ENCODE measurements at places on chromosomes 1 and 21.
A peak's percentile ranks its signal among the peaks of the same experiment; 100 is the strongest.

DNA sequence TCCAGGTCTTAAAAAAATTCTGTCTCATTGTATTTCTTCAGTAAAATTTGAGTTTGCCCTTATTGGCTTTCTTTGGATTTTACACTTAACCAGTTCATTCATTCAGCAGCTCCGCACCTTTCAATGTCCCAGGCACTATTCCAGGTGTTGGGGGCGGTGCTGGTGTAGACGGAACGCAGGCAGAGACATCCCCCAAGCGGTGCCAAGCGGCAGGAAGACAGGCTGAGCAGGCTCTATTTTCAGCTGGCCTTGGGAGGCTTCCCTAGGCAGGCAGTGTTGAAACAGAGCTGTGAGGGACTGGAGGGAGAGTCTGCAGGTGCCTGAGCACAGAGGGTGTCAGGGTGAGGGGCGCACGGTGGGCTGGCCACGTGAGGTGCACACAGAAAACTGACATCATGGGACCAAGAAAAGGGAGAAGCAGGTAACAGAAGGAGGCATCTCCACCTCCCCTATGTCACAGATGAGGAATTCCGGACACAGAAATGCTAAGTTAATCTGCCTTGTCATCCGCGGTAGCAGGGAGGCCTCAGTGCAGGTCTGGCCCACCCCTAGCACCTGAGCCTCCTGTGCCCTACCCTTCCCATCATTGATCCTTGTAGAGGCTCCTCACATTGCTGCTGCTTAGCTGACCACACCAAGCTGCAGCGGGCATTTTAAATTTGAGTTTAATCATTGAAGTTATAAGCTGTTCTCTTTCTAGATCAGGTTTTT, 40.8 kb downstream of the SLC37A1 start:
- DNase-seq = no peak

GRCh38 chr21:37071561-37072273, 1.2 kb downstream of the PIGP start:
- peak; percentile 79 for DNase-seq

DNA sequence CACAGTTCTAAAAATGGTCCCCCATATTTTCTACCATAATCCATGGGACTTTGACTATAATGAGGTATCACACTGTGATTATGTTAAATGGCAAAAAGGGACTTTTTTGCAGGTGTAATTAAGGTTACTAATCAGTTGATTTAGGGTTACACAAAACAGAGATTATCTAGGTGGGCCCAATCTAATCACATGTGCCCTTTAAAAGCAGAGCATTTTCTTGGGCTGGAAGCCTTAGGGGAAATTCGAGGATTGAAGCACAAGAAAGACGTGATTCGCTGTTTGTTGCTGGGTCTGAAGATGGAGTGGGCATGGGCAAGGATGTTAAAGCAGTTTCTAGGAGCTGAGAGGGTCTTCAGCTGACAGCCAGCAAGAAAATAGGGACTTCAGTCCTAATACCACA, 13.4 kb downstream of the RAVER2 start:
- DNase-seq = no peak

DNA sequence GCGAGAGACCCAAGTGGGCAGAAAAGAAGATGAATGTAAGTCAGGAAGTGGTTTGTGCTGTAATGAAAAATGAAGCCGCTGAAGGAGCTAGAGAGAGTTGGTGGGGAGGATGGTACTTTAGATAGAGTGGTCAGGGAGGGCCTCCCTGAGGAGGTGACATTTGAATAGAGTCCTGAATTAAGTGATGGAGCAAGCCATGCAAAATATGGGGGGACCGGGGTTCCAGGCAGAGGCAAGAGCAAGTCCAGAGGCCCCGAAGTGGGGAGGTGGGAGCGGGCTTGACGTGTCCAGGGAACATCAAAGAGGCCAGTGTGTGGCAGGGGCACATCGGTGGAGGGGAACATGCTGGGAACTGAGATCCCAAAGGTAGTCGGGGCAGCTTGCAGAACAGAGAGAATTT, 43.1 kb downstream of the OPRD1 start:
- DNase-seq = no peak

DNA sequence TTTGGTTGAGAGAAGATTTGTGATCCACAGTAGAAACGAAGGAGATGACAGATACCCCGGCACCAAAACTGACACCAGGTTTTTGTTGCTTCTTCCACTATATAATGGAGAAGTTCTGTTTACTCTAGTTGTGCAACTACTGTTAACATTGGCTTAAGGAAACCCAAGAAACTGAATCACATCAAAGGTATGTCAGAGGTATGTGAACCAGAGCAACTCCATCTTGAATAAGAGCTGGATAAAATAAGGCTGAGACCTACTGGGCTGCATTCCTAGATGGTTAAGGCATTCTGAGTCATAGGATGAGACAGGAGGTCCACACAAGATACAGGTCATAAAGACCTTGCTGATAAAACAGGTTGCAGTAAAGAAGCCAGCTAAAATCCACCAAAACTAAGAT, 173.7 kb upstream of the CAMK1G start:
- no peak for DNase-seq

- peak; percentile 79 for DNase-seq
Measured at GRCh38 chr1:24502065-24502708, 449 bp upstream of the RCAN3 start.

DNA sequence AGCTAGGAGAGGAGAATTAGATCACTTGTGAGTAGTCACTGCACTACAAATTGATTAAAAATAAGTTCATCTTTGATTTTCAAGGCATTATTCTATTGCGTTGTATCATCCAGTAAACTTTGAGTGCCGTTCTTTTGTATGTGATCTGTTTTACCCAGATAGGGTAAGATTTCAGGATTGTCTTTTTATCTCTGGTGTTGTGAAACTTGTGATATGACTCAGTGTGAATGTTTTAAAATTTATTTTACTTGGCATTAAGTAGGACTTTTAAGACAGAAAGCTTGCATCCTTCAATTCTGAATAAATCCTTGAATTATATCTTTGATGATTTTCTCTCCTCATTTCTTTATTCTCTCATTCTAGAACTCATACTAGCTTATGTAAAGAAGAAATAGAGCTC, 93.3 kb upstream of the ADAMTS5 start:
- DNase-seq = no peak

GRCh38 chr1:119779869-119780356, 11.2 kb upstream of the HMGCS2 start:
- DNase-seq = peak; percentile 53

DNA sequence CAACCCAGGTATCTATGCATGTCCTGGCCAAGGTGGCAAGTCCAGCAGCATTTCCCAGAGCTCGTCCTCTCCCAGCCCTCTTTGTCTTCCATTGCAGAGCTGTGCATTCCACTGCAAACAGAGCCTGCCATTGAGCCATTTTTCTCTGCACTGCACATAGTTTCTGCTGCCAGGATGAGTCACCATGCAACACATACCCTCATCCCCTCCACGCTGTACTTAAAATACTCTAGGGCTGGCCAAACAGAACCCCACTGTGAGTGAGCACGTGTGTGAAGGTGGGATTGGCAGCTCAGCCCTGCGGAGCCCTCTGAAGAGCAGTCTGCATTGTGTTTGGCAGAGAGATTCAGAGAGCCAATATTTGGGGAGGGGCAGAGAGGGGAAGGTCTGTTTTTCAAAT, 3.9 kb upstream of the ATP1B1 start:
- DNase-seq = peak; percentile 73

DNA sequence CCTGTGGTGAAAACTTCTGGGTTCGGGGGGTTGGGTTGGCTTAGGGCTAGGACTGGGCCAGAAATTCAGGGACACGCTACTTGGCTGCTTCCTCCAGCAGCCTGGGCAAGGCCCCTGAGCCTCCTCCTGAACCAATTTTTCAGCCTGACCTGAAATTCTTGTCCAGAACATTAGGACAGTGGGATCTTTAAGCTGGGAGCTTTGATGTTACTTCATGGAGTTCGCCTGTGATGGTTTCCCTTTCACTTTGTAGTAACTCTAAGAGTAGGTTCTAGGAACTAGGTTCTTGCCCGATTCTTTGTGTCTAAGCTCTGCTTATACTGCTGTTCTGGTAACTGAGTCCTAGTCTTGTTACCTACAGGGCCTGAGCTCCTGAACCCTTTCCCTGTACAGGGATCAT, 75.3 kb downstream of the S1PR1 start:
- no peak for DNase-seq

GRCh38 chr1:2212274-2212531, 15.9 kb upstream of the SKI start:
- DNase-seq = no peak

DNA sequence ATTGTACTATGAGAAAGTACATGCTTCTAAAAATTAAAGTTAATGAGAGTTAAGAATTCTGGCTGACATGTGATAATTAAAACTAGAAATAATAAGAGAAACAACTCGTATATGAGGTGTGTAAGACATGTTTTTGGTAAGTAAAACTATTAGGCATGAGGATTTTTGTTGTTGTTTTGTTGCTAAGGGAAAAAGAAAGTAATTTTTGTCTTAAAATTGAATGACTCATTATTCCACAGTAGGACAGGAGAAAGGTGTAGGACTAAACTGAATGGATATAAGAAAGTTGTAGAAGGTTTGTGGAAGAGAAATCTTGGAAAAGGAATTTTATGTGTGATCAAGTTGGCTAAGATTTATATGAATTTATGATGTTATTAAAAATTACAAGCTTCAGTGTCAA, 54.8 kb downstream of the TBX19 start:
- no peak for DNase-seq

- DNase-seq = no peak
Measured at GRCh38 chr21:44612029-44612486, at the start of gene KRTAP10-8. TSS of gene KRTAP10-8 (plus strand) at chr21:44612079. CDS start at chr21:44612101, 22 bp downstream.

- DNase-seq = no peak
Measured at GRCh38 chr1:7808253-7808844, 24.3 kb downstream of the PER3 start.

DNA sequence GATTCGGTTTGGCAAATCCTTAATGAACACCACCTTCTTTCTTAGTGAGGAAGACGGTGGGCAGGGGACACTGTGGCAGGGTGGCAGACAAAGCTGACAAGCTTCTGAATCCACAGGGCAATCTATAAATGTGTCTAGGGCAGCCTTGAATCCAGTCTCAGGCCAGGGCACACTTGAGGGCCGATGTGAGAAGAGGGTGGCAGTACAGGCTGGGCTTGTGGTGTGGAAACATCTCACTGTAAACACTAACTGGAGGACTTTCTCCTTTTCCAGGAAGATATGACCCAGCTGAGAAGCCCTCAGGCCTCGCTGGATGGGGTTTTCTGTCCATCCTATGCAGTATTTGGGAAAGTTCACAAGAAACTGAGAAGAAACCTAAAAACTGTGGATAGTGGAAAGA, 46.5 kb downstream of the PKP1 start:
- no peak for DNase-seq

DNA sequence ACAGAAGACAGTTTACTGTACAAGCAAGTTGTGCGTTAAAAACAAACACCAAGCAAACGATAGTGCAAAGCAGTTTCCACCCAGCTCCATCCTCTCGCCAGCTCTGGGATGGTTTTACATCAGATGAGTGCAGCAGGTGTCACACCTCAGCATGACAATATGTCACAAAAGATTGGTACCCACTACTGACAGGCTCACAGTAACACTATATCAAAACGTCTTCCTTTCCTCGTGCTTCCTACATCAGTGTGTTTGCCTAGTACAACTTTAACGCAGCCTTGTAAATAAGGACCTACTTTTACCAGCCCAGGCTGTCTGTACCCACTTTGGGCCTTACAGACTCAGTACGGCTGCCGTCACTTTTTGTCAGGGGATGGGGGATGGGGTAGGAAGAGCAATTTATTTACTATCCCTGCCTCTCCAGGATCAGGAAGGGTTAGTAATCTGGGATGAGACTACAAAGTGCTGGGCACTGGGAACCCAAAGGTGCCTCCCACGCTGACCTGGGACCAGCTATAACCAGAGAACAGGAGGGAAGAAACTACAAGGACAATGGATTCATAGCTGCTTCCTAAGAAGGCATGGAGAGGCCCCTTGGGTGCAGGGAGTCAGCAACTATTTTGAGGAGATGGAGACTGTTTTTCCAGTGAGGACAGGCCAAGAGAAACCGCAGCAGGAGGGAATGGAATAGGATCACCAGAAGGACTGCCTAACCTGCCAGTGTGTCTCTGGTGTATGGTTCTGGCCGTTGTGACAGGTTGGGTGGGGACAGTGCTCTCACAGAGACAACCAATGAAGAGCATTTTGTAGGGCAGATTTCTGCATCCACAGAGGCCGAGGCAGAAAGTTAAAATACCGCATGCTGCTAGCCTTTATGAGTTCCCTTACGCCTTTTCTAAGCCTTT, 30.2 kb downstream of the RUNX3 start:
- peak; percentile 9 for DNase-seq

DNA sequence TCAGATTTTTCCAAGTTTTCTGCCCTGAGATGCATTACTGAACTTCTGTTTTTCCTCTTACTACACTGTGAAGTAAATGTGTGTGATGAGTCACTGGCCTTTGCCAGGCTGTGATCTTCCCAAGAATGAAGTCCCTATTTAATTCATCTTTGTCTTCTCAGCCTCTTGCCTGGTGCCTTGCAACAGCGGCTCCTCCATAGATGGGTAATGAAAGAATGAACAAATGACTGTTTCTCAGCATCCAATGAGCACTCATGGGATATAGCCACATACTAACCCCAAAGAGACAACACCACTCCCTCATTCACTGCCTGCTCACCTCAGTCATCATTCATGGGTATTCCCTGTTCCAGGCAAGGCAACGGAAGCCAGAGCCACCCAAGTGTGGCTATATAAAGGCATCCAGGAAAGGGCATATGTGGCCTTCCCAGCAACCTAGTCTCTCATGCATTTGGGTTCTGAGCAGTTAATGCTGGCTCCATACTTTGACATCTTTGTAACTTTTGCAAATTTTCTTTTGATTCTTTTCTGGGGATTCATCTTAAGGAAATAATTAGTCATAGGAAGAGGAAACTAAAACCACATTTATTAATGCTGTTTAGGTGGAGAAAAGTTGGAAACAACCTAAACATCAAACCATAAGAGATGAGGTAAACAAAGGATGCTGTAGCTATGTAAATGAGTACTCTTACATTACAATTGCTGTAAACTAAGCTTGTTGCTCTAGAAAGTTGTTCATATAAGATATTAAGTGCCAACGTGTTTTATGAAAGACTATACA, 71.9 kb downstream of the HIVEP3 start:
- DNase-seq = peak; percentile 63

DNA sequence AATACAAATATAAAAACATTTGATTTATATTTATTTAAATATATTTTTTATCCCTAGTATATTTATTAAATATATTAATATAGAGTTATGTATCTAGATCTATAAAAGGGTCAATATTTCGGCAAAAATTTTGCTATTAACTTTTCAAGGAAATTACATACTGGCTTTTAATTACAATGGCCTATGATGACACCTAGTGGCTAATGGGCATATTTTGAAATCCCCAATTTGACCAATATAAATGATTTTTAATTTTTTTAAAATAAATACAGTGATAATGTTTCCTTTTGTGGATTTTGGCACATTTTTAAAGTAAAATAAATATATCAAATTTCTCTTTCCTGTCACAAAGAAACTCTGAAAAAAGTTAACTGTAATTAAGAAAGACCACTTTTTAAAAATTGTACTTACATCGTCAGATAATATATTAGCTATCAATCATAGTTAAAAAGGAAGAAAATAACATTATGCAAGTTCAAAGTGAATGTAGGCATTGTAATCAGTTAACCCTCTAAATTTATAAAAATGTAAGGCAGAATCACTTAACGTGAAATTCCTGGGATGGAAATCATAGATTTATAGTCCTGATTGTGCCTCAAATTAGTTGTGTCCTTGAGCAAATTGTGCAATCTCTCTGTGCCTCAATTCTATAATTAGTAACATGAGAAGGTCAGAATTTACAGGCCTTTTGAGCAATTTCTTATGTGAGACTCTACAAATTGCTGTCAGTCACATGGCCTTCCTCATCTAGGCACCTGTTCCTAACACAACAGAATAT, 25.6 kb upstream of the RGS13 start:
- DNase-seq = peak; percentile 32

- DNase-seq = no peak
Measured at GRCh38 chr1:9653491-9654050, 2.0 kb downstream of the PIK3CD start.
